ENCODE measurements at places on chromosomes 7 and 10.

DNA sequence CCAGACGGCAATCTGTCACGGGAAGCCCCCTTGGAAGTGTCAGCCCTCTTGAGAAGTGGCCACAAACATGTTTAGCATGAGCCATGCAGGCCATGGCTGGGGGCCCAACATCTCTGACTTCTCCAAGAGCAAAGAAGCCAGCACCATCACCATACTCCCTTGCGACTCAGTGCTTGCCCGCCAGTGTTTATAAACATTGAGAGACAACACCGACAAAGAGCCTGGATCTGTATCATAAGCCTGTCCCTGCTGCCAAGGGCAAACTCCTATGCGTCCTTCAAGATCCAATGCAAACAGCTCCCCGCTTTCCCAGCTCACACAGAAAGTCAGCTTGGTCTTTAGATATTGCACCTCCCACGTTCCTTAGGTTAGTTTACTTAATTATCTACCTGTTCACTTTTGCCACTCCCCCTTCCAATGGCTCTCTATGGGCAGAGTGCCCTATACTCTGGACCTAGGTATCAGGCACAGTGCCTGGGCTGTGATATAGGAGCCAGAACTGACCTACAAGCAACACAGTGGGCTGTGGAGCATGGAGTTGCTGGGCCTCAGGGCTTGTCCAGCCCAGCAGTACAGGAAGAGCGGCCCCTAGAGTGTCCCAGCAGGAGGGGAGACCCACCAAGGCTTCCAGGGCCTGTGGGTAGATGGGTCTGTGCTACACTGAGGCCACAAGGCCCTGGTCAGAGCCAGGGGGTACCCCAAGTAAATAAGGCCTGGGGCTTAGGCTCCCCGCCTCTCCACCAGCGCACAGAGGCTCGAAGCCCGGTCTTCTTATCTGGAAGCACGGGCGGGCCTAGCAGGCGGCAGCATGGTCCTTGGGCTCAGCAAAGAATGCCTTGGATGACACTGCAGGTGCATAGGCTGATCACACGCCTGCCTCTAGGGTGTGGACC, 37.7 kb downstream of the CAMK2B start:
- DNase-seq: no peak

DNA sequence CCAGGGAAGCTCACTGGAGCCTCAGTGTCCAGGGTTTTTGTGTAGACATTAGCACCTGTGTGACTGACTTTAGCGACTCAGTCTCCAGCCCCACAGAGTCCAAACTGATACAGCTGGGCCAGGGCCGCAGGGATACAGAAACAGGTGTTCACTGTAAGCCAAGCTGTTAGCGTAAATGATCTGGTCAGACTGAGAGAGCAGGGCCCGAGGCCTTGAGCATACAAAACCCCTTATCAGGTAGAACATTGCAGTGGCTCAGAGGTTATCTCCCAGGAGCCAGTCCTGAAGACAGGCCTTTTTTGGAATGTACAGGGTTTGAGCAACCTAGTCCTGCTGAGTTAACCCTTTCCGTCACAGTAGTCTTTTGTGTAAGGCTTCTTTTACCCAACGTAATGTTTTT, 25.0 kb downstream of the LHPP start:
- no peak for DNase-seq

DNA sequence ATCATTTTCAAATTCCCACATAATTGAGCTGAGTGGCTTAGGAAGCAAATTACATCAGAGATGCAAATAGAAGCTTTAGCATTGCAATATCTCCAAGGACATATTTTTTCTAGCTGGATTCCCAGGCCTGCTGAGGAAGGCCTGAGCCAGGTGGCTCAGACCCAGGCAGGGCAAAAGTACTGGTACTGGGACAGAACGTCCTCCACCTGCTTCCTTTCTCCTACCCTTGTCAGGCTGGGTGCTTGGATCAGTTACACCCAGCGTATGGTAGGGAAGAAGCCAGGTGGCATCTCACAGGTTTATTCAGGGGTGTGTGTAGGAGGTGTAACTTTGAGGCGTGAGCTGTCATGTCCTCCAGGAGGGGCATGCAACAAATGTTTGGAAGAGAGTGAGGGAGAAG, 3.0 kb upstream of the PANK1 start:
- DNase-seq: no peak

GRCh38 chr10:7333961-7334641, 76.7 kb downstream of the SFMBT2 start:
- DNase-seq: no peak

DNA sequence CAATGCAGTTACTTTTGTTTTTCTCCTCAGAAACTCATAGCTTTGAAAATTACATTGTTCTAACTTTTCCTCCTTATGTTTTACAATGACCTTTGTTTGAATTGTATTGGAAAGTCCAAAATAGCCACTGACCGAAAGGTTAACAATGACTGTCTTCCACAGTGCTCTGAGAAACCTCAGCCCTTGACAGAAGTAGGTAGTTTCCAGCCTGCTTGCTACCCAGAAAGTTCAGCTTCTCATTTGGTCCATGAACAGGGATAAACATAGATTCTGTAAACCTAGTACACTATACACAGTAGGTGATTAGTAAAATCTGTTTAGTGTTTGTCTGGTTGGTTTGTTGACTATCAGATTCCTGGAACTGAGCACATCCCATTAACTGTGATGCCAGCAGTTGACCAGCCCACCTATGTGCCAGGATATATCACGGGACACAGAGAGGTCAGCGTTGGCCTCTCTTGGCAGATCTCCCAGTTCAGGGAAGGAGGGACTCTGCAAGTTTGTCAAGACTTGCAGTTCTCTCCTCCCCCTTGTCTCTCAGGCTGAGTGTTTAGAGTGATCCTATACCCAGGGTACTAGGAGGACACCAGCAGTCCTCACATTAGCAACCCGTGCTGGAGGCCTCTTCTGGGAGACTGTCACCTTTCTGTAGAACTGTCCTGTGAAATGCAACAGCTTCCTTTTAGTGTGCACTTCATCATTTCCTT, 297.6 kb downstream of the ARHGAP12 start:
- no peak for DNase-seq

DNA sequence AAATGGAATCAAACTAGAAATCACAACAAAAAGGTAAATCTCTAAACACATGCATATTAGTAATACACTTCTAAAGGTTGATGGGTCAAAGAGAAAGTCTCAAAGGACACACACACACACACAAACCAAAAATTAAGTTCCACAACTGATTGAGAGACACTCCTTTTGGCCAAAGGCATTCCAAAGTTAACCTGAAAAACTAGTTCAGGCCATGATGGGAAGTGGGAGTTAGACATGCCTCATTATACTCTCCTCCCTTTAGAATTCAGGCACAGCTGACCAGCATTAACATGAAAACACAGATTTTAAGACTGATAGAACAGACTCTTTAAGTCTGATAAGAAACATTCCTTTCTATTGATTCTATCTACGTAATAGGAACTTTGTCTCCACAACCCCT, 332.4 kb upstream of the IGFBP3 start:
- no peak for DNase-seq

DNA sequence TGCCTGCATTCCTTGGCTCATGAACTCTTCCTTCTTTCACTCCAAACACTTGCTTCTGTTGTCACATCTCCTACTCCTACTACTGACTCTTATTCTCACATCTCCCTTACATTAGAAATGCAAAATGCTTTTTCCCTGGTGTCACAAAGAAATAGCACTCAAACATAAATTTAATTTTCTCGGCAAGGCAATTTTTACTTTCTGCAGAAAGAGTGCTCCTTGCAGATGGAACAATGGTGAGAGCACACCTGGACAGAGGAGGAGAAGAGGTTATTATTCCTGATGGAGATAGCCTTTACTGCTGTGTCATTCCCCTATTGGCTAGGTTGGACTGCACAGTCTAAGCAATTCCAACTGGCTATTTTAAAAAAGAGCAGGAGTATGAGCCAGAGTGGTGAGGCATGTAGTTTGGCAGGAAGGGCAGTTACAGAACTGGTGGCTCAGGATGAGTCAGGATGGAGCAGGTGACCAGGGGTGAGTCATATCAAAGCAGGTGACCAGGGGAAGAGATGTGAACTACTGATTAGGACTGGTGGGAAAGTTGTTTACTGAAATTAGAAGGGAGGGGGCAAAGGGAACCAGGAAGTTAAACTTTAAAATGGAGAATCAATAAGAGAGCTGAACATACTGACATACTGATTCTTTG, 52.9 kb downstream of the CYP2C9 start:
- no peak for DNase-seq

- DNase-seq: no peak
Measured at GRCh38 chr10:132538031-132538789, 623 bp downstream of the INPP5A start.

- no peak for DNase-seq
Measured at GRCh38 chr7:134852625-134853024, 73.2 kb downstream of the CALD1 start.

- DNase-seq: peak; percentile 69
Measured at GRCh38 chr10:91901784-91902677, 7.3 kb downstream of the FGFBP3 start.

DNA sequence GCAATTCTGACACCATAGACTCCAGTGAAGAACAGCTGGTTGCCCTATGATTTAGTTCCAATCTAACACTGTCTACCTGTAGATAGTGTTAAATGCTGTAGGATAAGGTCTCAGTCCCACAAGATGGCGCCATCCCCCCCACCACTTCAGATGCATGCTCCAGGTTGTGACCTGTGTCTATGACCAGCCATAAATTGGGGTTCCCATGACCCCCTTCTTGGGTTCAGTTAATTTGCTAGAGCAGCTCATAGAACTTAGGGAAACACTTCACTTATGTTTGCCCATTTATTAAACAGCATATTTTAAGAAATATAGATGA, 13.1 kb downstream of the CCSER2 start:
- no peak for DNase-seq

DNA sequence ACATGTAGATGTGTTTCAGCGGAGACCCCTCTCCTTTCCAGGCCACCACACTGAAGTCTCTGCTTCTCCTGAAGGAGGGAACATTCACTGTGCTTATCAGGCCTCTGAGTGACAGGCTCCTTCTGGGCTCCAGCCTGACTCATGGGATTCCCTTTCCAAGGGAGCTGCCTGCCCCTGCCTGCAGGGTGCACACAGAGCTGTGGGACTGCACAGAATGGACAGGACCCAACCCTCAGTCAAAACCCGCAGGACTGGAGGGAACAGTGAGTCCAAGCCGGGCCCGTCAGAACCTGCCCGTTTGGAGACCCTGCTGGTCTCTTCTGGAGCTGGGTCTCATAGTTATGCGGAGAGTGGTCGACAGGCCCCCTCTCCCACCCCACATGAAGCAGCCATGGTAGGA, 32.6 kb downstream of the PLAC9 start:
- DNase-seq: peak; percentile 36

DNA sequence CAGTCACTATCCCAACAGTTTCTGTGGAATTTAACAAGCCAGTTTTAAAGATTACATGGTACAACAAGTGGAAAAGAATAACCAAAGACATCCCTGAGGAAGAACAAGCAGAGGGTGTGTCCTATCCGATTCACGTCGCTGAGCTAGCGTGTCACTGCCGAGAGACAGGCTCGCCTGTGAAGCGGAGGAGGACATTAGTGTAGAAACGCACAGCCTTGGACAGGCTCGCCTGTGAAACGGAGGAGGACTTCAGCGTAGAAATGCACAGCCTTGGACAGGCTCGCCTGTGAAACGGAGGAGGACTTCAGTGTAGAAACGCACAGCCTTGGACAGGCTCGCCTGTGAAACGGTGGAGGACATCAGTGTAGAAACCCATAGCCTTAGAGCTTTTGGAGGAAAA, 52.7 kb upstream of the INPP5A start:
- no peak for DNase-seq

DNA sequence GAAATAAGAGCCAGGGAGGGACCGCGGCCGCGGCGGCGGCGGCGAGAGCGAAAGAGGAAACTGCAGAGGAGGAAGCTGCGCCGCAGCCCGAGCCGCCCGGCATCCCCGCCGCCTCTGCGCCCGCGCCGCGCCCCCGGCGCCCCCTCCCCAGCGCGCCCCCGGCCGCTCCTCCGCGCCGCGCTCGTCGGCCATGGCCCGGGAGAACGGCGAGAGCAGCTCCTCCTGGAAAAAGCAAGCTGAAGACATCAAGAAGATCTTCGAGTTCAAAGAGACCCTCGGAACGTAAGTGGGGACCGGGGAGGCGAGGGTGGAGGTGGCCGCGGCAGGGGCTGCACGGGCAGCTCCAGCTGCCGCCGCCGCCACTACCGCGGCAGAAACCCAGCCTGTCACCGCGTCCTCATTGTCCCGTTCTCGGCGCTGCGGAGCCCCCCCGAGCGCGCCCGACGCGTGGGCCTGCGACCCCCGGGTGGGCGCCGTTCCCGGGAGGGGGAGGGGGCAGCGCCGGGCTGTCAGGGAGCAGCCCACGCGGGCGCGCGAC, 351 bp downstream of the CAMK1D start:
- DNase-seq: no peak

DNA sequence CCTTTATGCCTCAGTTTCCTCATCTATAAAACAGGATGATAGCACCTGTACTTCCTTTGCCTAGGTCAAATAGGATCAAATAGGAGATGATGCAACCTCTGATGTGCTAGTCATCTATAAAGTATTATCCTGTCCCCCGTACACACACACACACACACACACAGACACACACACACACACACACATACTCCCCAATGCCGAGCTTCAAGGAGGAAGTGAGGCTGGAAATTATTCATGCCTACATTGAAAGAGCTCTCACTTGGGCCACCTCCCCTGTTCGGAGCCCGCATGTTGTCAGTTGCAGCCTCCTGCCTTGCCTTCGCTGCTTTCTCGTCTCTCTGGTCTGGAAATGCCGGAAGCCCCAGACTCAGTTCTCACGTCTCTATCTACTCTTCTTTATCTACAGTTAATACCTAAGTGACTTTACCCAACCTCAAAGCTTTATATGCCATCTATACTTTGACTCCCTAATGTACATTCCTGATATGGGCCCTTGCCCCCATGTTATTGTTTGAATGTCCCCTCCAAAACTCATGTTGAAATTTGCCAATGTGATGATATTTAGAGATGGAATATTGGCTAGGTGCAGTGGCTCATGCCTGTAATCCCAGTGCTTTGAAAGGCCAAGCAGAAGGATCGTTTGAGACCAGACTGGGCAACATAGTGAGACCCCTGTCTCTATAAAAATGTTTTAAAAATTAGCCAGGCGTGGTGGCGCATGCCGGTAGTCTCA, 6.9 kb upstream of the UBE2H start:
- DNase-seq: no peak

GRCh38 chr10:68366600-68366999, 33.9 kb upstream of the PBLD start:
- no peak for DNase-seq

DNA sequence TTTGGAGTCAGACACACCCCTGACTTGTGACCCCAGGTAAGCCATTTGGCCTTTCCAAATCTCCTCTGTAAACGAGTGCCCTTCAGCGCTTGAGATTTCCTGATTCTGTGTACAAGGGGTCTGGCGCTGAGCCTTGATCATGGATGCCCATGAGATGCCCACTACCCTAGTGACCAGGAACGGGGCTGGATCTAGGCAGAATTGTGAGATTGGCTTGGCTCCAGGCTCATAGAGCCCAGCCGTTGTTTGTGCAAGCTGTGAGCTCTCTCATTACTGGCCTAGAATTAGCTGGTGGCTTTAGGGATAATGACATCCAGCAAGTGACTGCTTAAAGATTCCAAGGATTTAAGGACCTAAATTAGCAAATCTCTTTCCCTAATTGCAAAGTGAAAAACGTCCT, 84.9 kb downstream of the CAMK1D start:
- DNase-seq: no peak
